ENCODE measurements at places on chromosomes 13 and 19.
A peak's percentile ranks its signal among the peaks of the same experiment; 100 is the strongest.

- no peak for DNase-seq
These were observed 12.3 kb downstream of the FGF9 start for GRCh38 chr13:21683034-21683733.

GRCh38 chr19:58519087-58519354, 589 bp downstream of the ZBTB45 start:
- DNase-seq = peak; percentile 64

- DNase-seq = no peak
These were observed 43.2 kb downstream of the RCBTB2 start for GRCh38 chr13:48489666-48490065.

DNA sequence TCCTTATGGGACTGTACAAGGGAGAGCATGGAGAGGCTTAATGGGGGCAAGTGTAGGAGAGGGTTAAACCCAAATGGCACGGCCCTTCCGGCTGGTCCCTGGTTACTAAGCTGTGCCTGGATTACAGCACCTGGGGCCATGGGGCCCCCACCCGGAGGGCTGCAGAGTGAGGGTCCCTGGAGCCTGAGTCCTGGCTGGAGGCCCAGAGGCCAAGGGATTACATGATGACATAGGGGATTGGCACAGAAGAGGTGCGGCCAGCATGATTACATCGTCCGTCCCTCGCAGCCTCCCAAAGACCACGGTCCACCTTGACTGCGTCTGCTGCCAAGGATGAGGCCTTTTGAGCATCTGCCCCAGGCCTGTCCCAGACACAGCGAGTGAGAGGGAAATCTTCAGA, 149.4 kb downstream of the URI1 start:
- DNase-seq = no peak

DNA sequence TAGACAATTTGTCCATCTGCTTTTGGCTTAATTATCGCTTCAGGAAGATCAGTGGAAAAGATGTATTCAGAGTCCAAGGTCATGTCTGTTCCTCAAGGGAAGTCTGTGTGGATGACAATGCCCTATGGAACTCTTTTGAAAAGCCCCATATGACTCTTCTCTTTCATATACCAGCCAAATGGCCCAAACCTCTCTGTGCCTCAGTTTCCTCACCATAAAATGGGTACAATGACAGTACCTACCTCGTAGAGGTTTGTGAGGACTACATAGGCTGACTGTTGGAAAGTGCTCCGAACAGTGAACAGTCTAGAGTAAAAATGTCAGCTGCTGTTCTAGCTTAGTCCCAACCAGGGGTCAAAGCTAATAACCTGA, 104.6 kb downstream of the COL4A2 start:
- DNase-seq = no peak

DNA sequence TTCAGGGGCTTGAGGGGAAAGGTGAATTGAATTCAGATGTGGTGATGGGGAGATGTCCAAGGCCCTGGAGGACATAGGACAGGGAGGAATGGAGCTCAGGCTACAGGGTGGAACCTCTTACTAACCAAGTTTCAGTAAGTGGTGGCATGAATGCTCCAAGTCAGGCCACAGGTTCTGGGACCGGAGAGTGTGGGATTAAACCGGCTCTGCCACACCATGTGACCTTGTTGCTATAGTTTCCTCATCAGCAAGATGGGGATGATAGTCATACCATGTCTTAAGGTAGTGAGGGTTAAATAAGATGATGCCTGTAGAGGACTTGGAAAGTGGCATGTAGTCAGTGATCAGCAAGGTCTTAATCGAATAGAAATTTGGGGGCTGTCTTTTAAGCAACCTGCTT, 16.3 kb downstream of the GPR183 start:
- DNase-seq = no peak

DNA sequence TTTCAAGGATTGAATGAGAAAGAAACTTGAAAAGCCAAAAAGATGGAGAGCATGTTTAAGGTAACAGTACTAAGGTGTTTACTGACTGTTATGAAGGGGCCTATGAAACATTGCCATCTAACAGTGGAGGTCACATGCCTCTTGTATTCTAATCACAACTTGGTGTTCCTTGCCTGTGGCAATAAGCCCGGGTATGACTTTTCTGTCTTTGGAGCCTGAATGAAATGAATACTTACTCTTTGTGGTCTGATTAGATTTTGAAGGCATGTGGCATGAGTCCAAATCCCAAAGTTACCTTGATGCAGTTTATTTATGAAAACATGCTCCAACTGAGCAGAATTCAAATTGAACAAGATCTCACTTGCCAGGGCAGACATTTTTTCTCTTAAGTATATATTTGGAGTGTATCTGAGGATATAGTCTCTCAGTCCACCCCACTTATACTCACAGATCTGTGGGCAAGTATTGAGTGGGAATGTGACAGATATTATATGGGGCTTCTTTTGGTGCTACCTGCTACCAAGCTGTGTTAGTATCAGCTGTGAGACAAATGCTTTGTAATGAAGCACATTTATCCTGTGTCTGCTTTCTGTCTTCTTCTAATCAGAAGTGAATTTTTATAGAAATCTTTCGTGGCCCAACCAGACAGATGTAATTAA, 67.5 kb downstream of the B3GLCT start:
- DNase-seq = no peak

GRCh38 chr19:34319785-34320184, 45.2 kb upstream of the GPI start:
- DNase-seq = no peak

All from Jurkat, Clone E6-1 (cell line).